Naive B cell (primary cell): ENCODE measurements at places on chromosomes 3 and 15. TPM values are rescaled to one million over a fixed set of nuclear protein-coding genes. Genes with fewer than 3 reads are reported as not detected.

LRRFIP2 gene
- polyA plus RNA-seq, result 16.3 TPM

COX5A gene
- polyA plus RNA-seq, result 322 TPM

RARRES1 gene
- polyA plus RNA-seq, result not detected

TF gene
- 0.29 TPM for polyA plus RNA-seq

C15orf40 gene
- 61.4 TPM for polyA plus RNA-seq

ACKR4 gene
- polyA plus RNA-seq, result not detected

GOLGA8T gene
- polyA plus RNA-seq, result not detected

LMAN1L gene
- polyA plus RNA-seq, result not detected

MORC1 gene
- 0.12 TPM for polyA plus RNA-seq

AP3S2 gene
- 28.2 TPM for polyA plus RNA-seq

SAMMSON gene
- not detected for polyA plus RNA-seq

EXD1 gene
- not detected for polyA plus RNA-seq

NECTIN3 gene
- 0.42 TPM for polyA plus RNA-seq

GRCh38 chr3:150761831-150762661 lies 923 bp downstream of the SIAH2 start:
- peaks cover 40% of the 10 kb centered on the region for H3K4me1 ChIP-seq
- DNase-seq, result no peak
- no peaks in the 10 kb centered on the region for H3K27me3 ChIP-seq
- H3K36me3 ChIP-seq, result no peaks in the 10 kb centered on the region

DNA sequence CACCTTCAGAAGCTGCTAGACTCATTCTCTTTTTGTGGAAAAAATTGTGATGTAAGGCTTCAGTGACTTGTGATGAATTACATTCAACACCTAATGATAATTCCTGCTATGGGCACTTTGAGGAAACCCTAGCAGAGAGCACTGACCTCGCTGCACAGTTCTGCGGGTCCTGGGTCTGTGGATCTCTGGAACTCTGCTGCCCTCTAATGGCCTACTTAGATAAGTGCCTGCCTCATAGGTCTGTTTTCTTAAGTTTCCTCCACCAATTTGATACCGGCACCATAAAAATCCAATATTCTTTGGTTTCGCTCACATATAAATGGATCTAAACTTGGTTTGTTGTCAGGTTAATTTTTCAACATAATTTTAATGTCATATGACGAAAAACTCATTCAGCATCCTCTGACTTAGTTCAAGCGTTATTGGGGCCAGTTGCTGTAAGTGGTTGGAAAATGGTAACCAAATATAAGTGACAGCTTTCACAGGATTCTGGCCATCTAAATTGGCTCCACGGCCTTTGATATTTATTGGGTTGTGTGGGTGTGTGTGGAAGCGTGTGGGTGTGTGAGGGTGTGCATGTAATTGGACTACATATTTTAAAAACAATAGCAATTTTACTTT lies 10.4 kb downstream of the SLITRK3 start:
- peak; percentile 5 for DNase-seq
- no peak overlapping the region for H3K4me3 ChIP-seq
- H3K27ac ChIP-seq, result no peak overlapping the region
- H3K36me3 ChIP-seq, result no peaks in the 10 kb centered on the region
- no peaks in the 10 kb centered on the region for H3K4me1 ChIP-seq

DNA sequence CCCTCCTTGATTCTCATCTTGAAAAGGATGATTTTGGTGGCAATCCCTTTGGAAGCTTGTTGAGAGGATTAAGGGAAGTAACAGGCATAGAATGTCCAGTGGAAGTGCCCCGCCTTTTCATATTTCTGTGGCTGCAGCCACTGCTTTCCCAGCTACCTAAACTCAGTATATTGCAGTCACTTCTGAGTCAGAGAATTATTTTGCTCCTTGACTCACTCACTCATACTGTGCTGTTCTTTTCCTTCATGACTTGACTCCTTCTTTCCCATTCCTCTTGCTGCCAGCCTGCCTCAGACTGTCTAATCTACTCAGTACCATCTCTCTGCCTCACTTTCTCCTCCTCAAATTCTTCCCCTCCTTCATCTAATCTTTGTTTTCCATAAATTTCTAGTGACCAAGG lies 26.5 kb upstream of the POLR2M start:
- no peak overlapping the region for H3K4me3 ChIP-seq
- H3K27ac ChIP-seq, result no peak overlapping the region
- no peak for DNase-seq
- peaks cover 11% of the 10 kb centered on the region for H3K36me3 ChIP-seq
- H3K27me3 ChIP-seq, result no peaks in the 10 kb centered on the region

DNA sequence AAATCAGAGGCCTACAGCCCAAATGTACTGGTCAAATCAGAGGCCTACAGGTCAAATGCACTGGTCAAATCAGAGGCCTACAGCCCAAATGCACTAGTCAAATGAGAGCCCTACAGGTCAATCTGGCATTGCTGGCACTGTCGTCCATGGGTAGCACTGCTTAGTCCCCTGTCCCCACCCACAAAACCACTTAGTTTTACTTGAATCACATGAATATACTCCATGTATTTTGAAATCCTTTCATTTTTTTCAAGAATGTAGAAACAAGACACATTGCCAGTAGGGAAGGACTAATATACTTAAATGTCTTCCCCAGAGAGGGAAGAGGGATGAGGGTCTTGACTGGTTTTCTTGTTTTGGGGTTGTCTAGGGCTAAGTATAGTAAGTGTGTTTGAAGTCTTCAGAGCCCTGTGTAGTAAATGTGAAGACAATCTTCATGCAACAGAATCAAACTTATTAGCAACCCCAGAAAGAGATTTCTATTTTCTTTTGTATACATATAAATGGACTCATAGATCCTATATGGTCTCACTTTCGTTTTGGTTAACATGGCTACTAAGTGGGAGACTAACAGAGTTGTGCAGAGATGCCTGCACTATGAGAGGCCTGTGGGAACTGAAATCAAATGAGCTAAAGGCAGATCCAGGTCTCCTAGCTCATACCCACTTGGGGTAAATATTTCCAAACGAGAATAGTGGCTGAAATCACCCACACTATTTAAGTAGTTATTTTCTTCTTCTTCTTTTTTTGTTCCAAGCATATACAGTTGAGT lies 38.3 kb upstream of the DCUN1D1 start:
- peaks cover 17% of the 10 kb centered on the region for H3K36me3 ChIP-seq
- DNase-seq, result no peak
- no peaks in the 10 kb centered on the region for H3K4me1 ChIP-seq

DNA sequence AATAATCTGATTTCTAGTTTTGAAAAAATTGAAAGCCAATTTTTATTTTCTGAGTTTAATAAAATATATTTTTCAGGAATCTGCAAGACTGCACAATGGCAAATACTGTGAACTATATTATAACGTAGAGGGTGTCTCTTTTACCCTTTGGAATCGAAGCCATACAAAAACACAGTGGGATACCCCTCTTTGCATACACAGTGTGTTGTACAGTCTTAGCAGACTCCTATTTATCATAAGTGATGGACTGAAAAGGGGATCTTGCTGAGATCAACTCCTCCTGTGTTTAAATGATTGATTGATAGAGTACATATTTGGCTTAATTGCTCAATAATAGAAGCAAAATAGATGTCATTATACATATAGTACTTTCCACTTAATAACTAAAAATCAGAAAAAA lies 981.2 kb downstream of the NSUN3 start:
- no peaks in the 10 kb centered on the region for H3K36me3 ChIP-seq
- no peaks in the 10 kb centered on the region for H3K27me3 ChIP-seq
- no peak overlapping the region for H3K4me3 ChIP-seq
- no peak overlapping the region for H3K27ac ChIP-seq

DNA sequence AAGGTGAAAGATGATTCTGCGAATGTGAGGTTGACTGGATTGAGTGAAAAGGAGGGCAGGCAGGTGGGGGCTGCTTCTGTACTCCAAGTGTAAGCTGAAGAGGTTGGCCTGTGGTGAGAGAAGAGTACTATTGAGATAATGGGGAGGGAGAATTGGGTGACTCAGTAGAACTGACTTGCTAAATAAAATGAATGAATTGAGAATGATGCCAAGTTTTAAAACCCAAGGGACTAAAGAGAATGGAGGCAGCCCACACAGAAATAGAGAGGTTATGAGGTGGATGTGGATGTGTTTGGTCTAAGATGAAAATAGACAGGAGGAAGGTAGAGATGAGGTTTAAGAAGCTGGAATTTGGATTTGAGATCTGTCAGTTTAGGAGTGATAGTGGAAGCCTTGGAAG lies 5.9 kb downstream of the MME start:
- no peaks in the 10 kb centered on the region for H3K27me3 ChIP-seq
- DNase-seq, result no peak
- H3K4me1 ChIP-seq, result peaks cover 17% of the 10 kb centered on the region
- H3K27ac ChIP-seq, result no peak overlapping the region
- no peak overlapping the region for H3K4me3 ChIP-seq

- H3K4me3 ChIP-seq, result no peak overlapping the region
- H3K27ac ChIP-seq, result no peak overlapping the region
- no peak for DNase-seq
- peaks cover 12% of the 10 kb centered on the region for H3K4me1 ChIP-seq
Measured at GRCh38 chr3:23676093-23676492, 129.7 kb upstream of the UBE2E1 start.

GRCh38 chr15:59157840-59158700 lies 48.6 kb upstream of the LDHAL6B start:
- no peak for DNase-seq
- peaks cover 20% of the 10 kb centered on the region for H3K36me3 ChIP-seq
- no peaks in the 10 kb centered on the region for H3K4me1 ChIP-seq
- H3K27ac ChIP-seq, result peak overlapping the region; percentile 10
- H3K4me3 ChIP-seq, result no peak overlapping the region

- peaks cover 12% of the 10 kb centered on the region for H3K36me3 ChIP-seq
- H3K4me1 ChIP-seq, result no peaks in the 10 kb centered on the region
- H3K27ac ChIP-seq, result no peak overlapping the region
- DNase-seq, result no peak
- H3K4me3 ChIP-seq, result no peak overlapping the region
Measured at GRCh38 chr15:65095011-65095746, 18.6 kb downstream of the KBTBD13 start.

DNA sequence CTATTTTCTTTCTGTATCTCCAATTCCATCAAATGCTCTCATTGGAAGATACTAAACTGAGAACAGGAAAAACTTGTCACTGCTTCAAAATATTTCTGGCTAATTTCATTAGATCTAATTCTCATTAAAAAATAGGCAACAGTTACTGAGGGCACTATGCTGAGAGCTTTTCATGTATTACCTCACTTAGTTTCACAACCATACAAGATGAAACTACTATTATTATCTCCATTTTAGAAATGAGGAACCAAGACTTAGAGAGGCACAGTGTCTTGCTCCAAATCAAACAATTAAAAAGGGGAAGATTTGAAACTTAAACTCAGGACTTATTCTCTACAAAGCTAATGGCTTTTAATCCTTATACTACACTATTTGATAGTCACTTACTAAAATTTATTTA lies 7.2 kb upstream of the OTOL1 start:
- H3K4me1 ChIP-seq, result no peaks in the 10 kb centered on the region
- peaks cover 7% of the 10 kb centered on the region for H3K27me3 ChIP-seq
- no peak for DNase-seq
- no peaks in the 10 kb centered on the region for H3K36me3 ChIP-seq
- no peak overlapping the region for H3K4me3 ChIP-seq

DNA sequence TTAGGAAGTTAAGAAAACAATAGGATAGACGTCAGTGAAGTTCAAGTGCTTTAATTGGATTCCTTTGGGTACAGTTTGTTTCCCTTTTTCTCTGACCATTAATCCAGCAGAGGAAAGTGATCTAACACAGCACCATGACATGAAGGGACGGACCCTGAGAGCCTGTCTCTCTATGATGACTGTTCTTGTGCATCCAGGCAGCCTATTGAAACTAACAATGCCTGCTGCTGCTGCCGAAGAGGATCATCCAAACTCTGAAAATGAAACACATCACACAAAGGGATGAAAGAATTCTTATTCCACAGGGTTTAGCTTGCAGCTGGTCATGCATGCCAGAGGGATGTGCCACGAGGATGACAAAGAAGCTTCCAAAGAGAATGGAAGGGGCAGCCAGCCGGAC lies 75.5 kb downstream of the ZBTB20 start:
- no peaks in the 10 kb centered on the region for H3K27me3 ChIP-seq
- no peak for DNase-seq

- no peaks in the 10 kb centered on the region for H3K27me3 ChIP-seq
- H3K4me1 ChIP-seq, result peaks cover 40% of the 10 kb centered on the region
- DNase-seq, result no peak
Measured at GRCh38 chr3:101571028-101571895, 2.7 kb upstream of the PCNP start.

DNA sequence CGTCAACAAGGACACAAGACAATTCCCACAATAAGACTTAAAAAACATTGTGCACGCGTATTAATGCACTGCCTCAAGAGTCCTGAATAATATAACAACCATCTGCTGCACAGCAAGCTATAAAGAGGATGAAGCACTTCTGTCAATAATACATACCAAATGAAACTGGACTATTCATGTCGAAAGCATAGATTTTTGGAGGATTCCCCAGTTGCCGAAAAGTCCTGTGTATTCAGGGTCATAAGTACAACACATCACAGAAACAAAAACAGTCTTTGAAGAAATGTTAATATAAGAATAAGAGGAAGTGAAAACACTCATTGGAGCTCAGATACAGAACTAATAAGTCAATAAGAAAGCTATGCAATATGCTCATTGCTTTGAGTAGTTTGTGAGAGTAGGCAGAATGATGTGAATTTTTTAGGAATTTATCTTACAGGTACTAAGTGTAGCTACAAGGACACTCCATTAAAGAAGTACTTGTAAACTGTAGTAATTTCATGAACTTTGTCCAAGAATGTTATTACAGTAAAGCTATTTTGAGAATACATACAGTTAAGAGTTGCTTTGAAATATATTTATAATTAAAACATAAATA lies 31.6 kb downstream of the CBLB start:
- peaks cover 12% of the 10 kb centered on the region for H3K36me3 ChIP-seq
- H3K4me3 ChIP-seq, result peak overlapping the region; percentile 77
- H3K27me3 ChIP-seq, result no peaks in the 10 kb centered on the region

DNA sequence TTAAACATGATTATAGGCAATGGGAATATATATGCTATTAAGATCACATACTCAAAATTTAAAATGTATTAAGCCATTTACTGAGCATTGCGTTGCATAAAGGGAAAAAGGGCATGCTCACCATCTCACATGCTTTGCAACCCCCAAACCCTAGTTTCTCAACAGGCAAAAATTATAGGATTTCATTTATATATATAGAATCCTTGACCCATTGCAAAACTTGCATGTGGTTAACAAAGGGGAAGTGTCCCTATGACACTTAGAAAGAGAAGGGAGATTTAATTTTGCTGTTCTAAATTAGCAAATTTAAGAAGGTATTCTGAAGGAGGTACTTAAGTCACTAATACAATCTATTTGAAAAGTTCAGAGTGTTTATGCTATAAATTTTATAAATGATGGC lies 837.8 kb downstream of the DIPK2A start:
- H3K36me3 ChIP-seq, result no peaks in the 10 kb centered on the region
- H3K27ac ChIP-seq, result no peak overlapping the region
- no peak overlapping the region for H3K4me3 ChIP-seq
- no peak for DNase-seq

GRCh38 chr3:181076558-181076957 lies 87.0 kb upstream of the DNAJC19 start:
- H3K36me3 ChIP-seq, result no peaks in the 10 kb centered on the region
- no peaks in the 10 kb centered on the region for H3K4me1 ChIP-seq
- DNase-seq, result no peak
- no peak overlapping the region for H3K4me3 ChIP-seq
- no peaks in the 10 kb centered on the region for H3K27me3 ChIP-seq
